ENCODE measurements at places on chromosomes 4 and X.

DNA sequence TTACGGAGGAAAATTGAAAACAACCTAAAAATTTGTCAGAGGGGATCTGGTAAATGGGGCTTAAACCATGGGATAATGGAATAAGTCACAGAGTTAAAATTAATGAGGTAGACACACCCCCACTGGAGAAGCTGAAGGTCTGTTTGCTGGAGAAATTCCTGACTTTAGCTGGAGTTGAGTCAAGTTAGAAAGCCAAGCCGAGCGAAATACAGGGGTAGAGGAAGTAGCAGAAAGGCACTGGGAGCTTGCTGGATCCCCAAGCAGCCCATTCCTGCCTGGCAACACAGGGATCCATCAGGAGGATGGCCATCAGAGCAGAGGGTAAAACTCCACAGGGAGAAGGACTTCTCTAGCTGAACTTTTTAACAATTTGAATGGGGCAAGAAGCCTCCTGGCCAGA lies 163.8 kb downstream of the ATRX start:
- DNase-seq, result no peak

GRCh38 chrX:129600981-129601424 lies 53.8 kb downstream of the APLN start:
- DNase-seq, result no peak

GRCh38 chrX:153727123-153727931 lies 2.7 kb downstream of the ABCD1 start:
- no peak for DNase-seq

DNA sequence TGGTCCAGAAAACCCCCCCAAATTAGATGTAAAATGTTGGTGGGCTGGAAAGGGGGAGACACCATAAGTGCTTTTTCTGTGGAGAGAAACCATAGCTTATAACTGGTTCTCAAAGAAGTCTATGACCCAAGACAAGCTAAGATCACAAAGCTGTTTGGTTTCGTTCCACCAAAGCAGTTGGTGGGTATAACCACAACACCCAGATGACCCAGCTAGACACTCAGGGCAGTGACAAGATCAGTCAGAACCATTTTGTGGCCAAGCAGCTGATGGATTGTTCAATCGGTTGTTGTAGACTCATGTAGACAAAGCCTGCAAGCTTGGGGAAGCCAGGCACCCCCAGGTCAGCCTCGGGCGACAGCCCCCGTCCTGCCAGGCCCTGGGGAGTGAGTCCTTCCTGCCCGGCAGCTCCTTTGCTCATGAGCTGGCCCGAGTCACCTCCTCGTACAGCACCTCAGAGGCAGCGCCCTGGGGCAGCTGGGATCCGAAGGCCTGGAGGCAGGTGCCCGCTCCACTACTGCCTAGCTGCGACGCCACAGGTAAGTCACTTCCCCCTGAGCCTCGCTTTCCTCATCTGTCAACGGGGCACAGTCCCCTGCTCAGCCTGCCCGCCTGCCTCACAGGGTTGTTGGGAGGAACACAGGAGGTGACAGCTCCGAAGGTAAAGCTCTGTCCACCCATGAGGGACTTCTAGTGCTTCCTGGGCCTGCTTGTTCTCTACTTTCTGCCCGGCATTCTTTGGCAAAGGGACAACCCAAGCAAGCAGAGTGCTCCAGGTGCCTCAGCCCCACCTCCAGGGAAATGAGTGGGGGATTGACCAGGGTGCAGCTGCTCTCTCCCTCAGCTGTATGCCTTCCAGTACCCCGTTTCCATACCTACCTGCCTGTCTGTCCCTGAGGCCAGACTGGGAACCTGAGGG lies 65.2 kb upstream of the MTM1 start:
- DNase-seq, result no peak

GRCh38 chr4:47031011-47031678 lies at the start of gene GABRB1:
Gene GABRB1, plus strand, starts transcription at chr4:47031567.
- no peak for DNase-seq

- DNase-seq, result no peak
These were observed 12.6 kb downstream of the SRD5A3 start for GRCh38 chr4:55358668-55359067.

DNA sequence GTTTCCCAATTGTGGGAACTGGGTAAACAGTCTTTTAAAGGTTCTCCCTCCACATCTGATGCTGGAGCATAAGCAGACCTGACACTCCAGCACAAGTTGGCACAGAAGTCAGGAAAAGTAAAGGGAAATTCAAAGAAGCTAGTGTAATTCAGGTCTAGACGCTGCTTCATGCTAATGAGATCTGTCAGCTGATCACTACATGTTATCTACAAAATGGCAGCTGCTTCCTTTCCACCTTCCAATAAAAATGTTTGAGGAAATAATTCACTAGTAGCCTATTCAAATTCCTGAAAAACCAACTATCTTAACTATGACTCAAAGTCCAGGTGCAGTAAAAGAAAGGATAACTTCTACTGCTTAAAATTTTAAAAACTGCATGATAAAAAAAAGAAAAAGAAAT lies 29.3 kb downstream of the DCAF8L2 start:
- no peak for DNase-seq

DNA sequence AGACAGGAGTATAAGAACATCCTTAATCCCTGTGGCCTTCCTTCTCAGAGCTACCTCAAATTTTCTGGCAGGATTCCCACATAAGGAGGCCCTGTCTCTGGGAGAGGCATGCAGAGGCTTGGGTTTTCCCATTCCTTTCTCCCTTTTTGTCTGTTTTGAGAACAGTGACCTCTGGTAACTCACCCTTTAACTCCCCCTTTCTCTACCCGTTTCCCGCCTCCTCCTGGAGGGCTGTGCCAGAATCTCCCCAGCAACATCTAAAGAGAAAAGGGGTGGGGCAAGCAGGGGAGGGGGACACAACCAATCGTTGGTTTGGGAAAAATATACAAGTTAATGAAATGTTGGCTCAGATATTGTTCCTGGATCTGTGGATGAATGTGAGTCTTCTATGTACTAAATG lies 303.7 kb upstream of the IRS4 start:
- DNase-seq, result no peak

DNA sequence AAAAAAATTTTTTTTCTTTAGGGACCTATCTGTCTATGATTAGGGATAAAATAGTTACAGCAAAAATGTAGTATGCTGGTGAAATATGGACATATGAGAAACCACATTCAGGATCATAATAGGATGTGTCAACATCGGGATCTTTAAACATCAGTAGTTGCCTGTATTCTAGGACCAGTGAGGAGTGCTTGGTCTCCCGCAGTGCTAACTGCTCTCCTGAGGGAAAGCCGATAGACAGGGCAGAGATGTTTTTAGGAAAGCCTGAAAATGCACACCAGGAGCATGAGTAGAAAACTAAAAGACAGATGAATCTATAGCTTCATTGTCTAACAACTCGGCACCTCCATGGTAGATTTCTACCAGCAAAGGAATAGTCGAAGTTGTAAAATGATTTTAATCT lies 178.1 kb upstream of the SMIM31 start:
- DNase-seq, result no peak

DNA sequence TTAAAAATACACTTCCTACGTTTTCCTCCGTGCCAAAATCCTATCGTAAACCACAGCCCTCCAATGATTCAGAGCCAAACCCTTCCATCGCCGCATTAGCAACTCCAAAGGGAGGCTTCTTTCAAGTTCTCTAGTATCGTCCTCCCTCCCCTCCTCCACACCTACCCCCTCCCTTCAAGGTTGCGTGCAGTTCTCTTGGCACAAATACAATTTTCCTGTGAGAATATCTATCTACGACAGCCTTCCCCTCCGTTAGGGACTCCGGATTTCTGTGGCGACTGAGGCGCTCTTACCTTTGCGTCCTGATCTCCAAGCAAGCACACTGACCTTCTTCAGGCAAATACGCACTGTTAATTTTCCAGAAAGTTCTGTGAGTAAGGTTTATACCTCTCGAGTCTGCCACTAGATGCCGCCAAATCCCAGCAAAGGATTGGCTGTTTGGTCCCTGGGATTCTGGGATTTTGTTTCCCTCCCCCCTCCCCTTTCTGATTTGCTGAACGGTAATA lies 1.2 kb upstream of the MORF4L2 start:
- DNase-seq, result peak; percentile 9

GRCh38 chrX:96432647-96433046 lies 252.0 kb upstream of the DIAPH2 start:
- DNase-seq, result no peak

DNA sequence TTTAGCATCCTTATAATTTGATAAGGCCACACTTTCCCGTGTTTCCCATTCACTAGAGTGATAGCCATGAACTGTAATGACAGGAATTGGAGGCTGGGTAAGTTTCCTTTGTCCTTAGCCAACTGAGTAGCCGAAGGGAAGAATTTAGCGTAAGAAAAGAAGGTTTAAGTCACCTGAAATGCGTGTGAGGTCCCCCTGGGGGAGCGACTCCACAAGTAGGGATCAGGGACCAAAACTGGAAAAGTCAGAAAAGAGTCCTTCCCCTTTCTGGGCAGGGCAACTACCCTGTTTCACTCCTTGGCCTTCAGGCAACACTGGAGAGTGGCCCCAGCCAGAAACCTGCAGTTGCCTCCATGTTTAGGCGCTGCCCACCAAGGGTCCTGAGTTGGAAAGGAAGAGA lies 81.6 kb upstream of the MED14 start:
- no peak for DNase-seq

DNA sequence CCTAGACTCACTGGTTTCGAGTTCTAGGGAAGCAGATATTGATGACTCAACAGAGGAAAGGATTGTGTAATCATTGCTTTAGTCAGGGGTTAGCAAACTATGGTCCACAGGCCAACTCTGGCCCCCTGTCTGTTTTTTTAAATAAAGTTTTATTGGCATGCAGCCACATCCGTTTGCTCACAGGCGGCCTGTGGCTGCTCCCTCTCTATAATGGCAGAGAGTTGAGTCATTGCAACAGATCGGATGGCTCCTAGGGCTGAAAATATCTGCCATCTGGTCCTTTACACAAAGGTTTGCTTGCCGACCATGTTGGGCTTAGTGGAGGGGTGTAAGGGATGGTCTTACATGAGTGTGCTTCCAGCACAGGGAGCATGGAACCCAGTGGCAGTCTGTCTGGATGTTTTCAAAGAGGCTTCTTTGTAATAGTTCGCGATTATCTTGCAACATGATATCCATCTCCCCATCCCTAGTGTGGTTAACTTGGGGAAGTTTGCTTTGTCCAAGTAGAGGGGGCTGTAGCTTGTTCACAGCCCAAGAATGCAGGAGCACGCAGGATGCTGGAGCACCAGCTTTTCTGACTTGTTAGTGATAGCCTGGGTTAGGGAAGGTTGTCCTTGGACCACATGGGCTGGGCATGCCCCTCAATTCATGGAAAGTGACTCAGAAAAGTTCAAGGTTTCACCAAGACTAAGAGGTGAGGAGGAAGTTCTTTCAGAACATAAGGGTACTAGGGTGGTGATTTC lies 59.3 kb upstream of the CLDN34 start:
- no peak for DNase-seq

DNA sequence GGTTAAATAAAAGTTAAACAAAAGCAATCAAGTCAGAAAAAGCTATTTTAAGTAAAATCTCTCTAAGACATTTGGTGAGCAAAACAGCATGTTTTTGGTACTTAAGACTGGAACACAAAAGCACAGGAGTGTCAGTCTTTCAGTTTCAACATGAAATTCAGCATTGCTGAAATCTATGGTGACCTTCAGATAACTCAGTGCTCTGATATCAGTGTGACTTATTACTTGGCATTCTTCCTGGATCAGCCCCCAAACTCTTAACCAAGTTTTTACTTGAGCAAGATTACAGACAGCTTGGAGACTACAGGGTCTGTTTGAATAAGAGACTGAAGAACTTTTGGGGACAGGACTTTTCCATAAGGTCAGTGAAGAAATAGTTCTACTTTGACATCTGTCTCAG lies 437.2 kb downstream of the RAPGEF2 start:
- DNase-seq, result no peak

GRCh38 chr4:117560329-117560728 lies 474.0 kb upstream of the NDST3 start:
- DNase-seq, result no peak

- no peak for DNase-seq
These were observed 19.6 kb upstream of the MSANTD1 start for GRCh38 chr4:3229328-3229727.

DNA sequence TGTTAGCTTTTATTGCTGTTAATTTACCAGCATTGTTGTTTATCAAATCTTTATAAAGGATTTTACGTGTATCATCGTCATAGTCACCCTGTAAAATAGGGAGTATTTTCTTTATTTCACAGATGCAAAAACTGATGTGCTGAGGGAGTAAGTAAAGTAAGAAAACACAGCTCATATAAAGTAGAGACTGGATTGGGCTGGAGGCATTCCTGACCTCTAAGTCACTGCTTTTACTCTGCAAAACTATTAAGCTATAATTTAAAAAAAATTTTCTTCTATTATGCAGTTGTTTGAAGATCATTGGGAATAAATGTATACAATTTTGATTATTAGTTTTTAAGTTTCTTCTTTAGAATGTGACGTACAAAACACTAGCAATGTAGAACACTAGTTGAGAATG lies 45.9 kb downstream of the NUDT6 start:
- DNase-seq, result no peak

- no peak for DNase-seq
These were observed 263.6 kb downstream of the HS3ST1 start for GRCh38 chr4:11165052-11165451.

GRCh38 chr4:101345271-101345595 lies 2.1 kb downstream of the PPP3CA start:
- DNase-seq, result no peak

DNA sequence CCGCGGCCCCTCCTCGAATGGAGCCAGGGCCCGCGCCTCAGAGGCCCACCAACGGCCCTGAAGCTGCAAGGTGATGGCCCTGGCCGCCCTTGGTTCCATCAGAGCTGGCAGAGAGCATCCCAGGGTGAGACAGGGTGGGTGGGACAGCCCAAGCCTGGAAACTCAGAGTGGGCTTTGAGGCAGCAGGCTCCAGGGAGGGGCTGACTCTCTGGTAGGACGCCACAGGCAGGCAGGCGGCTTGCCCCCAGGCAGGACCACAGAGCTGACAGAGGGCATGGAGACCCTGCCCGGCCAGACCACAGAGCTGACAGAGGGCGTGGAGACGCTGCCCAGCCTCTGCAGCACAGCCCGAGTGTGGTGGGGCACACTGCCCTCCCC lies 4.8 kb downstream of the MYL5 start:
- DNase-seq, result no peak

- DNase-seq, result no peak
These were observed 100.6 kb upstream of the F9 start for GRCh38 chrX:139429913-139430312.

- no peak for DNase-seq
These were observed 18.5 kb upstream of the CXCL3 start for GRCh38 chr4:74056858-74057562.

DNA sequence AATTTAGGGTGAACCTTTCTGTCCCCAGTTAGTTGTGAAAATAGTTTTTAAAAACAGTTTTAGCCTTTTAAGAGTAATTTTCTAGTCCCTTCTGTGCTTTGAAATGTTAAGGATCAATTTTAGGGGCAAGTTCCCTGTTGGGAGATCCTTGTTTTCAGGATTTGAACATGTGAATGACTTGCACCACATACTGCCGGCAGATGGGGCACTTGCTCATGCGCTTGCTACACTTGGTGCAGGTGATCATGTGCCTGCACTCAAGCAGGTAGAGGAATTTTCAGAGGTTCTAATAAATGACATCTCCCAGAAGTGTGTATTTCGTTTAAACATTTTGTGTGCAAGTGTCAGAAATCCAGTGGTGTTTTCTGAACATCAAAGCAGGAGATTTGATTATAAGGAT lies 195.9 kb downstream of the CHM start:
- DNase-seq, result no peak

- no peak for DNase-seq
These were observed 97.0 kb downstream of the RBMX2 start for GRCh38 chrX:130498653-130499274.
